Uterine smooth muscle cell (primary cell): ENCODE measurements at places on chromosomes 16 and 17. TPM values are rescaled to one million over a fixed set of nuclear protein-coding genes. Genes with fewer than 3 reads are reported as not detected.

The GSE1 gene
- 32.6 and 33.3 TPM in 2 replicates for total RNA-seq

The SOX9 gene
- 2.9 and 3.2 TPM in 2 replicates for total RNA-seq

The PER1 gene
- total RNA-seq, result 9.3 and 15.4 TPM in 2 replicates

The KRT28 gene
- not detected in 2 replicates for total RNA-seq

The KRT39 gene
- total RNA-seq, result 0.11 TPM in 1 of 2 replicates, not detected in the other

The KRT25 gene
- total RNA-seq, result not detected in 2 replicates

The TBKBP1 gene
- 8.7 and 11.1 TPM in 2 replicates for total RNA-seq

The MYH13 gene
- not detected in 2 replicates for total RNA-seq

The PLXDC1 gene
- total RNA-seq, result 0.11 TPM in 1 of 2 replicates, not detected in the other

The PRSS36 gene
- total RNA-seq, result 0.33 and 0.75 TPM in 2 replicates

The ABCA9 gene
- 4.3 and 7.0 TPM in 2 replicates for total RNA-seq

The CRYBA1 gene
- total RNA-seq, result not detected in 2 replicates

The KRTAP2-2 gene
- total RNA-seq, result not detected in 2 replicates

The CA5A gene
- not detected in 2 replicates for total RNA-seq

The MYH1 gene
- under 0.01 TPM in 1 of 2 replicates, not detected in the other for total RNA-seq

The NPIPB6 gene
- 0.33 and 0.75 TPM in 2 replicates for total RNA-seq

The DUXB gene
- not detected in 2 replicates for total RNA-seq

The SLC13A2 gene
- total RNA-seq, result not detected in 2 replicates

The KRTAP2-3 gene
- total RNA-seq, result 0.12 and 1.00 TPM in 2 replicates

The WNT9B gene
- not detected in 2 replicates for total RNA-seq

The TBC1D3G gene
- total RNA-seq, result not detected in 2 replicates

The SPATA20 gene
- 65.1 and 85.6 TPM in 2 replicates for total RNA-seq

The FZD2 gene
- 11.2 and 31.4 TPM in 2 replicates for total RNA-seq

The RDM1 gene
- 0.87 and 1.5 TPM in 2 replicates for total RNA-seq

The SLC6A2 gene
- total RNA-seq, result not detected in 2 replicates

The CCL16 gene
- total RNA-seq, result not detected in 2 replicates

The TMC5 gene
- not detected in 2 replicates for total RNA-seq

The ABCC6 gene
- 0.33 and 0.37 TPM in 2 replicates for total RNA-seq

The ST6GALNAC1 gene
- total RNA-seq, result not detected in 2 replicates

The ADGRG1 gene
- total RNA-seq, result 0.89 and 2.4 TPM in 2 replicates

The TUBB3 gene
- total RNA-seq, result 443 and 596 TPM in 2 replicates

The ERBB2 gene
- 28.0 and 37.5 TPM in 2 replicates for total RNA-seq

The TNFSF13 gene
- 0.44 and 0.75 TPM in 2 replicates for total RNA-seq

The TBC1D3I gene
- 0.33 TPM in 1 of 2 replicates, not detected in the other for total RNA-seq
